ENCODE measurements at places on chromosomes 2 and 18.

GRCh38 chr2:144259332-144259731 lies 260.6 kb downstream of the ZEB2 start:
- no peaks in the 10 kb centered on the region for H3K36me3 ChIP-seq
- H3K27ac ChIP-seq = no peak overlapping the region
- no peaks in the 10 kb centered on the region for H3K27me3 ChIP-seq
- H3K4me1 ChIP-seq = no peaks in the 10 kb centered on the region

DNA sequence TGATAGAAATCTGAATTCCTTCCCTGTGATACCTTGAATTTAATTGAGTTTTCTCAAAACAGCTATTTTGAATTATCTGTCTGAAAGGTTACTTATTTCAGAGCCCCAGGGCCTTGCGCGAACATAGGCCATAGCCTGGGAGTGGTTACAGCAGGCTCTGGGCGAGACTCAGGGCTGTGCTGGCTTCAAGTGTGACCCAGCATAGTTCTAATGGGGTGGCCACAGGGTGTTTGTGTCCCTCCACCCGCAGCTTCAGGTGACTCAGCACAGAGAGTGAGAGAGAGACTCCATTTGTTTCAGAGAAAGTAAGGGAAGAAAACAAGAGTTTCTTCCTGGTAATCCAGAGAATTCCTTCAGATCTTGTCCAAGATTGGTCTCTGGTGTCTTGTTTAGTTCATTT lies 137.9 kb upstream of the POU3F3 start:
- H3K27ac ChIP-seq = no peak overlapping the region
- no peaks in the 10 kb centered on the region for H3K27me3 ChIP-seq
- H3K4me3 ChIP-seq = no peak overlapping the region
- no peaks in the 10 kb centered on the region for H3K4me1 ChIP-seq
- H3K36me3 ChIP-seq = no peaks in the 10 kb centered on the region

GRCh38 chr2:204827701-204828590 lies 282.7 kb downstream of the PARD3B start:
- no peak overlapping the region for H3K4me3 ChIP-seq
- no peak for DNase-seq
- no peaks in the 10 kb centered on the region for H3K36me3 ChIP-seq
- H3K27me3 ChIP-seq = no peaks in the 10 kb centered on the region
- no peaks in the 10 kb centered on the region for H3K4me1 ChIP-seq

GRCh38 chr2:232872826-232873225 lies 2.8 kb downstream of the SNORC start:
- peaks cover 6% of the 10 kb centered on the region for H3K27me3 ChIP-seq
- H3K27ac ChIP-seq = no peak overlapping the region
- H3K36me3 ChIP-seq = no peaks in the 10 kb centered on the region
- DNase-seq = no peak

DNA sequence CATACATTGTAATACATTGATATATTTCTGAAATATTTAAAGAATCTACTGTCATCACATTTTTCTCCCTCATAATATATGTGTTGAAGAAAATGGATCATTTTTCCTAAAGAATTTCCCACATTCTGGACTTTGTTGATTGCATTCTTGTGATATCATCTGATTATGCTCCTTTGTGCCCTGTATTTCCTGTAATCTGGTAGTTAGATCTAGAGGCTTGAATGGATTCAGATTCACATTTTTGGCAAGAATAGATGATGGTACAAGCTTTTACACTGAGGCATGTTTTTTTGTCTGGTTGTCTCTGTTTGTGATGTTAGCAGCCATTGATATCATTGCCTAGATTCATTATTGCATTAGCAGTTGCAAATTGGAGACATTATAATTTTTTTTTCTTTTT lies 13.4 kb downstream of the UBXN2A start:
- H3K4me3 ChIP-seq = no peak overlapping the region
- H3K36me3 ChIP-seq = no peaks in the 10 kb centered on the region
- no peaks in the 10 kb centered on the region for H3K27me3 ChIP-seq
- no peaks in the 10 kb centered on the region for H3K4me1 ChIP-seq
- no peak for DNase-seq
- no peak overlapping the region for H3K27ac ChIP-seq

DNA sequence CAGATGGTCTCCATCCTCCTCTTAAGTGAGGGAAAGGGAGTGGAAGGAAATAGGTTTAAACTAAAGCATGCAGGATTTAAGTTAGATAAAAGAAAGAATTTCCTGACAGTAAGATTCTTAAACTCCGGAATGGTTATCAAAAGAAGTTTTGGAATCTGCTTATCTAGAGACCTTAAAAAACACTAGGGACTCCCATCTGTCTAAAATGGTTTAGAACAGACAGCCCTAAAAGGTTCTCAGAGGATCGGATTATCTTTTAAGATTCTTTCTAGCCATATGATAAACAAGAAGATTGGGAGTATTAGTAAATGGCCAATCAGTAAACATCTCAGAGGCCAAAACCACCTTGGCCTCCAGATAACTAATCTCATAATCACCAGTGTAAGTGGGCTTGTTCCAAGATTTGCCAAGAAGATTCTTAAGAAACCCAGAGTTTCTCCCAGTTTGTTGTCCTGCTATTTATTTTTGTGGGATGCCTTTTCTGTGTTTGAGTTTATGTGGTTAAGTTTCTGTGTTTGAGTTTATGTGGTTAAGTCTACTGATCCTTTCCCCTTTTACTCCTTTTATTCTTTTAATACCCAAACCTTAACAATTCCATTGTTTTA lies 314.9 kb upstream of the NRP2 start:
- peaks cover 10% of the 10 kb centered on the region for H3K4me1 ChIP-seq
- H3K4me3 ChIP-seq = no peak overlapping the region
- no peaks in the 10 kb centered on the region for H3K27me3 ChIP-seq

DNA sequence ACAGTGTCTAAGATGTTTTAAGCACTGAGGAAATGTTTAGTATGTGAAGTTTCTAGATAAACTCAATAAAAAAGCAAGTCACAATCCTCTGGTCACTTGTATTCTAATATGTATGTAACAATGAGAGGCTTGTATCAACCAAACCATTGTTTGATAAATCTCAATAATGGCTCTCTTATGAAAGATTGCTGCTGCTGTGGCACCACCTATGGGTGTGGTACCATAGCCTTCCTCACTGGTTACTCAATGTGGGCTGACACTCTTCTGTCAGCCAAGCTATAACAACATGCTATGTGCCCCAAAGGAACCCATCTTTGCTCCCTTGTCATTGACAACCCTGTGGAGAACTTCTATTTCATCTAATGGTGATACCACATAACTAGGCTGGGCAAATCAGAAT lies 12.6 kb upstream of the RAB1A start:
- H3K27me3 ChIP-seq = no peaks in the 10 kb centered on the region
- no peak for DNase-seq
- no peak overlapping the region for H3K27ac ChIP-seq
- H3K4me3 ChIP-seq = no peak overlapping the region
- no peaks in the 10 kb centered on the region for H3K4me1 ChIP-seq

DNA sequence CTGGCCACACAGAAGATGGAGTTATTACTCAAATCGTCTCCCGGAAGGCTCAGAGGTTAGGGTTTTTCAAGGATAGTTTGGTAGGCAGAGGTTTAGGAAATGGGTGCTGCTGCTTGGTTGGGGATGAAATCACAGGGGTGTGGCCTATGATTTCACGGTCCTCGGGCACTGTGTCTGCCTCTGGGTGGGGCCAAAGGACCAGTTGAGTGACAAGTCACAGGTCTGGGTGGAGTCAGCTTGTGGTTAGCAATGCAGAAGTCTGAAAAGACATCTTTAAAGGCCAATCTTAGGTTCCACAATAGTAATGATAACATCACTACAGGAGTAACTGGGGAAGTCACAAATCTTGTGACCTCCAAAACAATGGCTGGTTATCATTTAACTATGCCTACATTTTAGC lies 387.8 kb downstream of the ZNF521 start:
- H3K4me1 ChIP-seq = no peaks in the 10 kb centered on the region
- H3K27me3 ChIP-seq = no peaks in the 10 kb centered on the region
- DNase-seq = no peak

Measured in right atrium auricular region (tissue), 2 donors.